ENCODE measurements at places on chromosomes 6 and 20.
A peak's percentile ranks its signal among the peaks of the same experiment; 100 is the strongest.

- no peak for DNase-seq
Observed at GRCh38 chr6:170185175-170185978, 105.5 kb downstream of the DLL1 start.

DNA sequence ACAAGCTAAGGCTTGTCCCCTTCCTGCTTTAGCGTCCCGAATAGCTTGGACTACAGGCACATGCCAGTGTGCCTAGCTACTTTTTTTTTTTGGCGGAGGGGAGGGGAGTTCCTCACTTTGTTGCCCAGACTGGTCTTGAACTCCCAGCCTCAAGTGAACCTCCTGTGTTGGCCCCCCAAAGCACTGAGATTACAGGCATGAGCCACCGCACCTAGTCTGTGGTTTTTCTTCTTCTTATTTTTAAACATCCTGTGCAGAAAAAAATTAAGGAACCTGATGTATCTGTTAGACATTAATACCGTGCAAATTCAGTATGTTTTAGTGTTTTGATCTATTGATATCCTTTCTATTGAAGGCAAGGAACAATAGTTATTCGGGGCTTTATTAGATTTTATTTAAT, 25.7 kb downstream of the HIVEP1 start:
- no peak for DNase-seq

DNA sequence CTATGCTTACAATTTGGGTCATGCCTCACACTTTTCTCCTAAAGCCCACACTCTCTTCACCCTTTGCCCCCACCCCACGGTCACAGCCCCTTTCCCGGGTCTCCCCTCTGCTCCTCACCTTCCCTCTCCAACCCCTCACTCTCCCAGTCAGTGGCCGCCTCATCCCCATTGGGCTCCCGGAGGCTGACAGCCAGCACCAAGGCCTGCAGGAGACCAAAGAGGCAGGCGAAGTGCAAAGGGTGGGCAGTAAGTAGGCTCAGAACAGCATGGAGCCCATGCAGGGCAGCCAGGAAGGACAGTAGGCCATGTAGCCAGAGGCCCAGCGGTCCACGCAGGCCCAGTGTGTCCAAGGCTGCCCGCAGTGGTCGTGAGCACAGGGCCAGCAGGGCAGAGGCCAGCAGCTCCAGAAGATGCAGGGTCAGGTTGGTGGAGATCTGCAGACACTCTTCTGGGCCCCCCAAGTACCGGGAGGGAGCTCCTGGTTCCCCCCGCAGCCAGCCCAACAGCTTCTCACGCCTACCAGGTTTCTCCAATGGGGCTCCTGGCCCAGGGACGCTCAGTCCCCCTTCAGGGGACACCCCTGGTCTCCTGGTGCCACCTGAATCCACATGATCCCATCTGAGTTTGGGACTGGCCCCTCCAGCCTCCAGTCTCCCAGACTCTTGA, 1.5 kb downstream of the C6orf47 start:
- DNase-seq, result no peak

DNA sequence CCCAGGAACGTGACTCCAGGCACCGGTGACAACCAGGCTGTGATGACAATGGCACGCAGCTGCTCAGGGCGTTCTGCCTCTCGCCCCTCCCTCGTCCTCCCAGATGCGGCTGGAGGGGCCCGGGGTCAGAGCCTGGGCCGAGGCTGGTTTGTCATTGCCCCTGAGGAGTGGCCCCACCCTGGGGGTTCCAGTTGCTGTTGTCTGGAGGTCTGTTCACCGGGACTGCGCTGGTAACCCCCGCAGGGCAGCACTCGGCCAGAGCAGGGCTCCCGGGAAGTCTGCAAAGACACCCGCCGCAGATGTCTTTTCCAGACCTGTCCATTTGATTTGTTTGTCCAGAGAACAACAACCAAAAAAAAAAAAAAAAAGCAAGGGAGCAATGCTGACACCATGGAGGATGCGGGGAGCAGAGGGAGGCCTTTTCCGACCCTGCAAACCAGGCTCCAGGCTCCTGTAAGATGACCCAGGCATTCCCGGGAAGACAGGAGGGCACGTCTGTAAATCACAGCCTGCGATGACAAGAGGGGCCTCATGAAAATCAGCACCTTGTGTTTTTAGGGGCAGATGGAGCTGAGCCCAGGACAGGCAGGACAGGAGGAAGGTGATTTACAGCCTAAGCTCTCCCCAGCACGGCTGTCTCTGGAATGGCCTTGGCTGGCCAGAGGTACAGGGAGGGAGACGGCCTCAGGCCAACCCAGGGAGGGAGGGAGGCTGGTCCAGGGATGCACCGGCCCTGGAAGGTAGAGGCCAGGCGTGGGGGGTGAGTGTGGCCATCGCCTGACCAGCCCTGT, 189.3 kb downstream of the ERMARD start:
- DNase-seq, result no peak

- no peak for DNase-seq
Observed at GRCh38 chr20:41182296-41183212, 45.2 kb downstream of the PLCG1 start.

GRCh38 chr20:37796733-37797132, 102.9 kb downstream of the CTNNBL1 start:
- no peak for DNase-seq

DNA sequence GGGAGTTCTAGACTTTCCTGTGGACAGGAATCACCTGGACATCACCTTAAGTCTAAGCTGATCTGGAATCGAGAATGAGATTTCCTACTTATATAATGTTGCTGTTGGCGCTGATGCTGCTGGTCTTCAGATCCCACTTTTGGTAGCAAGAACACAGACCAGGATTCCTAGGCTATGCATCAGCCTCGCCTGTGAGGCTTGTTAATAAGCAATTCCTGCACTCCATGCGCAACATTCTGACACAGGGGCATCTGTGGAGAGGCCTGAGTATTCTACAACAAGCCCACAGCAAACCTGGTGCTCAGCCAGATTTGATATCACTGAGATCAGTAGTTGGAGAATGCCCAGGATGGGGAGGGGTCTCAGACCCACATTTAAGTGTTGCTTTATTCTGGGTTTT, 52.0 kb upstream of the TRIM26 start:
- DNase-seq, result no peak

GRCh38 chr20:47557218-47557617, 55.5 kb downstream of the NCOA3 start:
- no peak for DNase-seq

GRCh38 chr6:54541541-54541940, 233.3 kb downstream of the TINAG start:
- no peak for DNase-seq

GRCh38 chr6:36033935-36034334, 6.3 kb downstream of the MAPK14 start:
- DNase-seq, result no peak

DNA sequence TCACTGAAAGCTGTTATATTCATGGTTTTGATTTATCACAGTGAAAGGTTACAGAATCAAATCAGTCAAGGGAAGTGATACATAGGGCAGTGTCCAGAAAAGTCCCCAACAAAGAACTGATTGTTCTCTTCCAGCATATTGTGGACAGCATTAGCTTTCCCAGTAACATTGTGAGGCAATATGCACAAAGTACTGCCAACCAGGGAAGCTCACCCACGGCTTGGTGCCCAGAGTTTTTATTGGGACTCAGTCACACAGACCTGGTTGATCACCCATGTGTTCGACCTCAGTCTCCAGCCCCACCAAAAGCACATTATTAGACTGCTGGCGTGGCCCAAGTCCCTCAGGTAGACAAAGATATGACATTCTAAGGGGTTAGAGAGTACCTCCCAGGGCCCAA, 76.0 kb downstream of the LCA5 start:
- DNase-seq, result no peak

GRCh38 chr6:30463651-30464618, 25.4 kb upstream of the HLA-E start:
- DNase-seq, result peak; percentile 29

GRCh38 chr6:125013938-125014660, 51.9 kb downstream of the RNF217 start:
- no peak for DNase-seq

GRCh38 chr6:170416303-170416702, 109.7 kb downstream of the FAM120B start:
- no peak for DNase-seq

- DNase-seq, result peak; percentile 92
Observed at GRCh38 chr20:37406010-37406998, 60.4 kb downstream of the SRC start.

- no peak for DNase-seq
Observed at GRCh38 chr6:147849401-147850330, 341.2 kb downstream of the SAMD5 start.
